ENCODE measurements at places on chromosomes 2 and 18.

DNA sequence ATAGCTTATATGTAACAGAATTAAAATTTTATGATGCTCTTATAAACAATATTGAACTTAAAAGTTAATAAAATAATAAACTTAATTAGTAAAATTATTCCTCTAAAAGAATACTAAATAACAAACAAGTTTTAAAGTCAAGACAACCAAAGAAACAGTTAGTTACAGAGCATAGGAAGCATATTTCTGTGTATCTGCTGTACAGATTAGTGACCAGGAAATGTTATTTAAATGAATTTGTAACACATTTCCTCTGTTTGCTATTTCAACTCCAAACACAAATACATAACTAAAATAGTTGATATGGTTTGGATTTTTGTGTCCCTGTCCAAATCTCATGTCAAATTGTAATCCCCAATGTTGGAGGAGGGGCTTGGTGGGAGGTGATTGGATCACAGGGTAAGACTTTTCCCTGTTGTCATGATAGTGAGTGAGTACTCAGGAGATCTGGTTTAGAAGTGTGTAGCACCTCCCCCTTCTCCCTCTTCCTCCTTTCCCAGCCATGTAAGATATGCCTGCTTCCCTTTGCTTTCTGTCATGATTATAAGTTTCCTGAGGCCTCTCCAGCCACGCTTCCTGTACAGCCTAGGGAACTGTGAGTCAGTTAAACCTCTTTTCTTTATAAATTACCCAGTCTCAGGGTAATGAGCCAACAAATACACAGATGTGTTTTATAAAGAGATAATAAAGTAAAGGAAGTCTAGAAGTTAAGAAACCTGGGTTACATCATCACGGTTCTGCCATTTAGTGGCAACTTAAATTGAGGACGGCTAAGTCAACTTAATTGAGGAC, 51.8 kb downstream of the ROCK2 start:
- H3K4me3 ChIP-seq = no peak overlapping the region
- peaks cover 4% of the 10 kb centered on the region for H3K4me1 ChIP-seq
- H3K27me3 ChIP-seq = no peaks in the 10 kb centered on the region
- DNase-seq = no peak
- no peaks in the 10 kb centered on the region for H3K36me3 ChIP-seq

GRCh38 chr2:150207979-150208378, 279.5 kb downstream of the RND3 start:
- H3K4me3 ChIP-seq = no peak overlapping the region
- H3K27ac ChIP-seq = no peak overlapping the region
- H3K4me1 ChIP-seq = peaks cover 23% of the 10 kb centered on the region

- no peaks in the 10 kb centered on the region for H3K36me3 ChIP-seq
- no peak overlapping the region for H3K27ac ChIP-seq
- no peaks in the 10 kb centered on the region for H3K4me1 ChIP-seq
- H3K27me3 ChIP-seq = no peaks in the 10 kb centered on the region
These were observed 266.9 kb downstream of the DSC3 start for GRCh38 chr18:30775629-30776028.

- no peak within 1 kb of the TSS for H3K27ac ChIP-seq
- H3K36me3 ChIP-seq = no peaks in the 10 kb centered on the region
- peak within 1 kb of the TSS; percentile 65 for H3K4me3 ChIP-seq
- no peaks in the 10 kb centered on the region for H3K4me1 ChIP-seq
- DNase-seq = no peak
These were observed at the start of gene GPR39 for GRCh38 chr2:132416723-132417395. Gene GPR39, plus strand, starts transcription at chr2:132416805.

DNA sequence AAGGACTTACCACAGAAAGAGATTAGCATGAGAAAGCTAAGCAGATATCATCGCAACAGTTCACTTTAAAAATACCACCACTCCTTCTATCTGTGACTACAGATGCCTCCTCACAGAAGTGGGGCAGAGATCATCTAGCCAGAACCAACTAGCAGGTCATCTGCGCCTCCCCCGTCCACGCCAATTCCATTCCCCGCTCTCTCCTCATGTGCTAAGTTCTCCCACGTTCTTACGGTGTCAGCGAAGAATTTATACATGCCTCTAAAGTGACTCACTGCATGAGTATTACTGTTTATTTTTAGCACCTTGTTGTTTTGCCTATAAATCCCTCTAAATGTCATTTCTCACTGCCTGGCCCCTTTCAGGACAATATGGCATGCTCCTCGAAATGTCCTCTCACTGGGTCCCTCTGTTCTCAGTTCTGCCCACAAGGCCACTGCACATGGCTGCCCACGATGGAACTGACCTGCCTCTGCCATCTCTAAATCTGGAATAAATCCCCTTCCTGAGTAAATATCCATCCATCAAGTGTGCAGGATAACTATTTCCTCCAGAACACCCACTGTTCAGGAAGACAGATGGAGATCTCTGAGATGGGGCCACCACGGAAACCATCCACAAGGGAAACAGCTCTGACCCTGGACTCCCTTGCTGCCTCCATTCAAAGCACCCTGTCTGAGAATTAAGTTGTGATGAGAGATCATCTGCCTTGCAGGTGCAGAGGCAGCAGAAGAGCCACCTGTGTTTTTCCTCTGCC, 137.7 kb downstream of the IRS1 start:
- no peak overlapping the region for H3K4me3 ChIP-seq
- peak overlapping the region; percentile 83 for H3K27ac ChIP-seq
- peaks cover 31% of the 10 kb centered on the region for H3K4me1 ChIP-seq
- H3K27me3 ChIP-seq = no peaks in the 10 kb centered on the region
- H3K36me3 ChIP-seq = no peaks in the 10 kb centered on the region
- no peak for DNase-seq

DNA sequence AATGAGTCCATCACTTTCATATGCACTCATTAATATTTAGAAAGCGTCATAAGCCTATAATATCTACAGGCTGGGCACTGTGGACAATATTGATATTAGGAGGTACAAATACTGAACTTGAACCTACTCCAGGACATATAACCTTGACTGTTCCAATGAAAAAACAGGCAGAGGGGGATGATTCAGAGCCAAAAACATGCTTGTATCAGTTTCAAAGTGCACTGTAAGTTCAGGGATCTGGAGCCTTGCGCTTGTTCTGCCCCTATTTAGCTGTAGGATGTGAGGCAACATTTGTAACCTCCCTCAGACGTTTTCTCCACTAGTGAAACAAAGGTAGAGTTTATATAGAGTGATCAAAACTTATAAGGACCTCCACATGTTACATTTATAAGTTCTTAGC, 246.1 kb upstream of the GYPC start:
- no peaks in the 10 kb centered on the region for H3K4me1 ChIP-seq
- no peak overlapping the region for H3K4me3 ChIP-seq
- H3K36me3 ChIP-seq = no peaks in the 10 kb centered on the region
- H3K27me3 ChIP-seq = no peaks in the 10 kb centered on the region

GRCh38 chr2:4693266-4693665, 989.9 kb downstream of the DCDC2C start:
- H3K27ac ChIP-seq = no peak overlapping the region
- H3K27me3 ChIP-seq = no peaks in the 10 kb centered on the region
- H3K4me3 ChIP-seq = no peak overlapping the region
- H3K4me1 ChIP-seq = no peaks in the 10 kb centered on the region
